ENCODE measurements at places on chromosomes 12 and 14. TPM values are rescaled to one million over a fixed set of nuclear protein-coding genes. Genes with fewer than 3 reads are reported as not detected.
A peak's percentile ranks its signal among the peaks of the same experiment; 100 is the strongest.

- no peak for DNase-seq
Observed at GRCh38 chr12:107951024-107951423, 176.5 kb downstream of the ASCL4 start.

GRCh38 chr14:98944989-98945388 lies 327.0 kb downstream of the BCL11B start:
- no peak for DNase-seq

- no peak for DNase-seq
Observed at GRCh38 chr12:16158050-16158449, 119.4 kb downstream of the SLC15A5 start.

- DNase-seq: no peak
Observed at GRCh38 chr12:93536766-93537488, 35.5 kb upstream of the SOCS2 start.

- no peak for DNase-seq
Observed at GRCh38 chr14:104932676-104933631, 8.3 kb downstream of the PLD4 start.

DNA sequence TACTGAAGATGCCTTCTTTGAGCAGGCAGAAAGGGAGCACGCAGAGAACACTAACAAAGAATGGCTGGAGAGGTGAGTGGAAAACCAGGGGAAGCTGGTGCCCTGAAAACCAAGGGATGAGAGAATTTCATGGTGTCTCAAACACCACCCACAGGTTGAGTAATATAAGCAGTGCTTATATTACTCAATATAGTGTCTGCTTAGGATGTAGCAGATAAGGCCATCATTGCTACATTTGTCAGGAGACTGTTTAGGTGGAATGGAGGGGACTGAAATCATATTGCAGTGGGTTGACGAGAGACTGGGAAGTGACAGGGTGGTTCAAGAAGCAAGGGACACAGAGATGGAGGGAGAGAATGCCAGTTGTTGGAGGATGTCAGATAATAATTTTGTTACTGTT lies 20.6 kb downstream of the PKP2 start:
- no peak for DNase-seq

DNA sequence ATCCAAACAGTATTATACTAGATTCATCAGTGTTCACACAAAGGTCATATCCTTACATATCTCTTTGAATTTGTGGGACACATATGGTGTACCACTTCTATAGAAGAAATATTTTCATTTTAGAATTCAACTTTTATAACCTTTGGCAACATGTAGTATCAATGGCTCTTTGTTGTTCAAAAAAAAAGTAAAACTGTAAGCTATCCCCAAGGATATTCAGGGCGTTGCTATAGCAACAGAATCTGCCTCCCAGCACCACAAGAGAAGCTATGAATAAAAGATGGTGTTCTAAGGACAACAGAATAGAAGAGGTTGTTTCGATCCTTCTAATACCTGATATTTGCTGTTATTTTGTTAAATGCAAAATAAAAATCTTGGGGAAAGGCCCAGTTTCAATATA lies 139.3 kb downstream of the BRMS1L start:
- DNase-seq: no peak

DNA sequence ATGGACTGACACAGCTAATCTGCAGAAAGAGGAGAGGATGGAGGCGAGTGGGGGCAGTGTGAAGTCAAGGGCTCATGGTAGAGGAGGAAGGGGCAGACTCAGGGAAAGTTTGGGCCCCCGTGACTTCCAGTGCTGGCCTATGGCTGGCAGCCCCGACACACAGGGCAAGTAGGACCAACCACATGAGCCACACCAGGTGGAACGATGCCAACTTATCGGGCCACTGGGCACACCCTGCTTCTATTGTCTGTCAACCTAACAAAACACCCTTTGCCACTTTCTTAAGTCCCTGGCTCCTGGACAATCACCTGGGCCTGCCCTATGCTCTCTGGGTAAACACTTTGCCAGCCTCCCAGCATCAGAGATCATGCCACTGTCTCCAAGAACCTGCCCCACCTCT lies 65.2 kb upstream of the PSMC1 start:
- DNase-seq: no peak

DNA sequence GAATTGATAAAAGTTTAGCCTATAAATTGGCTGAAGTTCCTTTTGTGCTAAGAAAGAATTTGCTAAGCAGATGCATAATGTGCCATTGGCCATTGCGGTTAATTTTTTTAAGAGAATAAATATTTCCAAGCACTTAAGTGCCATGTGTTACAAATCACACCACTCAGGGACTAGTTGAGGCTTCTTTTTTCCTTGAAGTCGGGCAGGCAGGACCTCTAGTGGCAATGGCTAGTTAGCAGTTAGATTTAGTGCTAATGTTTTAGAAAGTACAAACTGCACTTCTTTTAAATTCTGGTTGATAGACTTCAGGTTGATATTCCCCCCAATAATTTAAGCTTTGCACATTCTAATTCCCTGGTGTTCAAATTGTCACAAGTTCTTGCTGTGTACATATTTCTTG lies 294.3 kb downstream of the APAF1 start:
- no peak for DNase-seq

DNA sequence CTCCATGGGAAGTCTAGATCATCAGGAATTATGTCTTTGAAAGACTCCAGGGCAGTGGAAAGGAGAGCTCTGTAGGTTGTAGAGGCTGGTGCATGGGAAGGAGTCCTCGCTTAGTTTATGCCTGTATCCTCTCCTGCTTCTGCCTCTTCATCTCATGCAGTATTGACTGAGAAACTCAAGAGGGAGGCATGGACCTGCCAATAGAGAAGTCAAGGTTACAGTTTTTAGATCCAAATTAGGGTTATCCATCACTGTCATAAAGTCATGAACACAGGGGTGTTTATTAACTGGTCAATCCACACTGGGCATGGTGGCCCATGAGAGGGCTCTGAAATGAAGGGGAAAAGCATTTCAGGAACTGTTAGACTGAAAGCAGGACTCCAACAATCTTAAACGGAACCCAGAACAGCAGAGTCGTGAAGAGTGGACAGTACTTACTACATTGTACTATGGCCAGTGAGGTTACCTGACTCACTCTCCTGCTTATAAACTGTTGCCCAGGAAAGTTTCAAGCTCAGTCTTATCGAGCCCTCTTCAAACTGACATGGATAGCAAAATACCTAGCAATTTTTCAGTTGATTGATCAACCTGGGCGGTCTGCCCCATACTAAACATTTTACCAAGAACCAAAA lies 30.1 kb upstream of the DHRS7 start:
- no peak for DNase-seq

DNA sequence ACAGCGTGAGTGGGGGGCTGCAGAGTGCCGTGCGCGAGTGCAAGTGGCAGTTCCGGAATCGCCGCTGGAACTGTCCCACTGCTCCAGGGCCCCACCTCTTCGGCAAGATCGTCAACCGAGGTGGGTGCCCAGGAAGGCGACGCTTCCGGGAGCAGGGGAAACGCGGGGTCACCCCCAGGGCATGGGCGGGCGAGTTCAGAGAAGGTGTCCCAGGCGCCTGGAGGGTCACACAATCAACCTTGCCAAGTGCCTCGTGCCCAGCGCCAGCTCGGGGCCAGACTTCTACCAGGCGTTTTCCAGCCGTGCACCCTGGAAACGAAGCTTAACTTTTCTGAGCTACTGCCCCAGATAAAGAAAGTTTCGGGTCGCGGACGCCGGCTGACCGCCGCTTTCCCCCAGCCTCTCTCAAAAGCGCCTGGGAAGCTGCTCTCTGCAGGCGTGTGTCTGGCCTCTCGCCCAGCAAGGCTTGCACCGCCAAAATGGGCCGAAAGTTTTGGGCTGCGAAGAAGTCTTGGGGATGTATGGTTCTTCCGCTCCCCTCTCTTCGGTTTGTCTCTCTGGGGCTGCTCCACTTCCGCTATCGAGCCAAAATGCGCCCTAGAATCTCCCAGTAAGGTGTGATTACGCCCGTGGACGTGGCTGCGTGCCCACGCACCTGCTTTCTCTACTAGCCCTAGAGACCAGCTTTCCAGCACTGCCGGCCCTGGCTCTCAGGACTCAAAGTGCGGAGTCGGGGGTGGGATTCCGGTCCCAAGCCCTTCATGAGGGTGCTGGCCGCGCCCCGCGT lies 1.7 kb downstream of the WNT1 start:
- DNase-seq: no peak

GRCh38 chr12:88591343-88591742 lies 11.1 kb upstream of the KITLG start:
- DNase-seq: no peak

GRCh38 chr12:76571256-76571655 lies 11.7 kb upstream of the OSBPL8 start:
- DNase-seq: no peak

DNA sequence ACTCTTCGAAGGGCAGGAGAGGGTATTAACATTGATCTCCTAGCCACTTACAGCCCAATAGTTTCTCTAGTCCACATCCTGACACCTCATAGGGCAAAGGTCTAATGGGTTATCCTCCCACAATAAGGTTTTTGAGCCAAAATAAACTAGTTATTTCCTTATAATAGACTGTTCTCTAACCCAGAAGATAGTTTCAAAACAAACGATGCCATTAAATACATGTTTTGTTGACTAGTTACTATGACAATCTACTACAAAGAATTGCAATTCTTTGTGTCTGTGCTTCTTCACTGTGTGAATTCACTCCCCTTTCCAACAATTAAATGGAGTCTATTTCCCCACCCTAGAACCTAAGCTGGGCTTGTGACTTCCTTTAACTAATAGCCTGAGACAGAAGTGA lies 6.4 kb upstream of the ACTR10 start:
- peak; percentile 69 for DNase-seq

DNA sequence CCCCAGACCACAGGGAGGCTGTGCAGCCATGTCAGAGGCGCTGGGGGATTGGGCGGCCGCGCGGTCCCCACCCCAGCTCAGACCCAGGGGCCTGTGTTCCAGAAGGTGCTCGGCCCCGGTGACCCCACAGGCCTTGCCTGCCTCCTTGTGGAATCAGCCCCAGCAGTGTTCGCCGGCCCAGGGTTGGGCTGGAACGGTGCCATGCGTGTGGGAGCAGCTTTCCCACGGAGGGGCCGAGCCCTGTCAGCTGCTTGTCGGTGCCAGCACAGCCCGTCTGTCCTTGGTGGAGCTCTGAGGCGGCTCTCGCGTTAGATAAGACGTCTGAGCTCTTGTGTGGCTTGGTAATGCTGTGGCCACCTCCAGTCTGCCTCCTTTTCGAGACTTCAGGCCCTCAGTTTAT lies 8.5 kb downstream of the ZFYVE21 start:
- DNase-seq: no peak

DNA sequence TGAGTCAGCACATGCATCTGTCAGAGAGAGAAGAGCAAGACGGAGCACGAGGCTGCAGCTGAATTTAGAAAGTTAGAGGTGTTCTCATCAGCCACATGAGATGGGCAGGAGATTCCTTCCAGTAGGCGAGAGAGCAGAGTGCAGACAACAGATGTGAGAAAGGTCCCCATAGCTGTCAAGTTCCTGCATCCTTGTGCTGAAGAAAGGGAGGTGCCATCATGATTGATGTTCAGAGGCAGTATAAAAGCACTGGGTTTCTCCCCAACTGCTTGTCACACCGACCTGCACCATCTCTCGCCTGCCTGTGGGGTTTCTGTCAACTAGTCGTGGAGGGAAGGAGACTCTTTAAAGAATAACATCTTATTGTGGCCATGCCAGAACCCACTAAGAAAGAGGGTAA lies at the start of gene MYBPC1:
Gene MYBPC1, plus strand, starts transcription at position 272 of the 400 bp plus-strand sequence. Its CDS starts 100 bp downstream, at position 372.
- no peak for DNase-seq

DNA sequence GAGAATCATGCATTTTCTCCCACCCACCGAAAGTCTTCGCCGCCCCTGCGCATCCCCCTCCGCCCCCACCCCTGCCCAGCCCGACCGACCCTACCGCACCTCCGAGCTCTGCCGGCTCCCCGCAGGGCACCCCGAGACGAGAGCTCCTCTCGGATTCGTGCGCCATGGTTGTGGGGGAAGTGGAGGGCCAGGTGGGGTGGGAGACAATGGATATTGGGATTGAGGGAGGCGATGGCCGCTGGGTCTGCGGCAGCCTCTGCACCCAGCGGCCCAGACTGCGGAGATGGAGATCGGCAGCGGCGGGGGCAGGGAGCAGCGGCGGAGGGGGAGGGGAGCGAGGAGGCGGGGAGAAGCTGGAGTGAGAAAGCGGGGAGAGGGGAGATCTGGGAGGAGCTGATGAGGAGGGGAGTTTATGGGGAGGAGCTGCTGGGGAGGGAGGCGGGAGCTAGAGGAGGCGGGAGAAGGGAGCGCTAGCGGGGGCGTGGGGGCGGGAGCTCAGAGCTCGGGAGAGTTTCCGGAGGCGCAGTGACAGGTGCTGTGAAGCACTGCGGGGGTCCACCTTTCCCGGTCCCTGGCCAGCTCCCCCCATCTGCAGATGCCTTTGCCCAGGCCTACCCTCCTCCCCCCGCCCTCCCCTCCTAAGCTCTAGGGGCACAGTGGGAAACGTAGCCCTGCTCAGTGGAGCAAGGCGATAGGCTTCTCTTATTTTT lies at the start of gene SALL2:
Gene SALL2, minus strand, starts transcription at position 385 of the 710 bp plus-strand sequence. Its CDS starts 219 bp downstream, at position 166.
- no peak for DNase-seq

- DNase-seq: no peak
Observed at GRCh38 chr14:95463171-95463901, 53.1 kb downstream of the SYNE3 start.

DNA sequence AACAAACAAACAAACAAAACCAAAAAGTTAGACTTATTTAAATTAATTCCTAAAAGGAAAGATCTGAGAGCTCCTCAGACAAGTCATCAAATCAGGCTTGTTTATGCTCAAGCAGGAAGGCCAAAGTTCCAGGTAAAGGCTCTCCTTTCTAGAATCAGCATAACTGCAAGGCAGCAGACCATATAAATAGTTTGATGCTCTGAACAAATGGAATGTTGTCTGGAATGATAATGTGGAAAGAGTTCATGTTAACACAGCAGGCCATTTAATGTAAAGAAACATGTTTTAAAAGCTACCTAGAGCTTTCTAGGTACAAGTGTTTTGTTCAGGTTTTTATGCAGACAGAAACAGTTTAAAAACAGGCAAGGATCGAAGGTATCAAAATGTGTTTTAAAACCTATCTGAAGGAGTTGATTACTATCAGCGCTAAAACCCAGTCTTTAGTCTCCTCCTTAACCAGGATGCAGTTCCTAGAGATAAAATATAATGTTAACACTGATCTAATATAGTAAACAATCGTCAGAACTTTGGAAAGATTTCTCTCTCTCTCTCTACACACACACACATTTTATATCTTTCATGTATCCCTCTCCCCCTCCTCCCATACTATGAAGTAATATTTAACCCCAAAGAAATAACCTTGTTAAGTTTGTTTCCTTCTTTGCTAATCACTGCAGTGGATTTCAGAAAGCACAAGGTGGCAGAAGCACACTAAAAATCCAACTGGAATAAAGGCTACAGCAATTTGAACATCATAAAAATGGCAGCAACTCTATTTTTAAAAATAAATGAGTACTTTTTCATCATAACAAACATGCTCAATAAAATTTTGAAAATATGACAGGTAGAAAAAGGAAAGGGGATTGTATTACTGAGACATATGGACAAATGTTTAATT lies 135.5 kb downstream of the PAWR start:
- peak; percentile 61 for DNase-seq

DNA sequence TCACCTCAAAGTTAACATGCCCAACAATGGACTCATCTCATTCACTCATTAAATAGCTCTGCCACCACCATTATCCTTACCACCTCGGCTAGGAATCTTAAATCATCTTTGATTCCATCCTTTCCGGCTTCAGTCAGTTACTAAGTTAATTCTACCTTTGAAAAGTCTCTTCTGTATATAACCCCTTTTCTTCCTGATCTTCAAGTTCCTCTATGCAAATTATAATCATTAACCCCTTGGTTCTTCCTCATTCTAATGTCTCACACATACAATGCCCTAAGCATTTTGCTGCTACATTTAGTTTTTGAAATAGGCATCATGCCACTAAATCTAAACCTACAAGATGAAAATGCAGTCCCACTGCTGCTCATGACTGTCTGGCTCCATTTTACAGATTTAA lies 51.6 kb downstream of the ATP2B1 start:
- no peak for DNase-seq

The ENDOU gene
- total RNA-seq: not detected

The APEX1 gene
- 381 TPM for total RNA-seq

The GARIN6 gene
- total RNA-seq: not detected

The RFLNA gene
- 0.69 TPM for total RNA-seq

Data from epithelial cell of proximal tubule (primary cell).